ENCODE measurements at places on chromosomes 16 and 17.

GRCh38 chr16:28845293-28845692 is 855 bp downstream of the TUFM start:
- DNase-seq, result no peak

- no peak for DNase-seq
Measured at GRCh38 chr17:71803656-71804284, 317.1 kb upstream of the SOX9 start.

DNA sequence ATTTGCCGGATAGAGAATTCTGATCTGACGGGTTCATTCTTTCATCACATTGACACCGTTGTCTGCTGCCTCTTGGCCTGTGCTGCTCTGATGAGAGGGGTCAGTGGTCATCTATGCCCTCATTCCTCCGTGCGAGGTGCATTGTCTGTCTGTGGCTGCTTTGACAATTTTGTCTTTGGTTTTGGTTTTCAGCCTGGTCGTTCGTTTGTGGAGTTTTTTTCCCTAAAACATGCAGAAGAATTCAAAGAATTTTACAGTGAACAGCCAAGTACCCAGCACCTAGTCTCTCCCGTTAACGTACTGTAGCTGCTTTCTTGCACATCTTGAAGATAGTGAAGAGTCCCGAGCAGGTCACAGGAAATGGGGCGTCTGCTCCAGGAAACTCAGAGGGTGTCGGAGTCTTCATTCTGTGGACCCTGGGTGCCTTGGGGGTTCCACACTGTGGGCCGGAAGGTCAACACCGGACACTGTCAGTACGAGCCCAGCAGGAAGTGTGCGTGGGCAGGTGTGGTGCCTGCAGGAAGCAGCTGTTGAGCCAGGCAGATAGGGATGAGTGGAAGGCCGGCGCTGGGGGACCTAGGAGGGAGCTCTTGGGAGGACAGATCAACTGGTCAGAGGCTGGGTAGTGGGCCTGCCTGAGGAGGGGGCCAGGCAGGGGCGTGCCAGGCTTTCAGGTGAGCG is 28.2 kb downstream of the CRAMP1 start:
- DNase-seq, result no peak

DNA sequence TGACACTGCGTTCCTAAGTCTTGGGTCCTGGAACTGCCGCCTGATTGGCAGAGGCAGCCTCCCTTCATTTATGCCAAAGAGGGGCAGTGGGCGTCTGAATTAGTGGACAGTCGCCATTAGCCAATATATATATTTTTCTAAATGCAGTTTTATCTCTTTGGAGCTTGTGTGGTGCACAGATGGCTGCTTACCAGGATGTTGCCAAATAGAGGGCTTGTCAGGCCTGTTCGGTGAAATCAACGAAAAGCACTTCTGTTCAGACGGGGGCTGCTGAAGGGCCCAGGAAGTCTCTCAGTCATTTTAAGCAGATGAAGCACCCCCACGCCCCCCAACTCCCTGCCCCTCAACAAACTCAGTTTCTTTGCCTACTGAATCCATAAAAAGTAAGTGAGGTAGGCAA is 66.0 kb downstream of the RAP1GAP2 start:
- no peak for DNase-seq

GRCh38 chr16:1941162-1942046 is 1.6 kb downstream of the MSRB1 start:
- DNase-seq, result no peak

DNA sequence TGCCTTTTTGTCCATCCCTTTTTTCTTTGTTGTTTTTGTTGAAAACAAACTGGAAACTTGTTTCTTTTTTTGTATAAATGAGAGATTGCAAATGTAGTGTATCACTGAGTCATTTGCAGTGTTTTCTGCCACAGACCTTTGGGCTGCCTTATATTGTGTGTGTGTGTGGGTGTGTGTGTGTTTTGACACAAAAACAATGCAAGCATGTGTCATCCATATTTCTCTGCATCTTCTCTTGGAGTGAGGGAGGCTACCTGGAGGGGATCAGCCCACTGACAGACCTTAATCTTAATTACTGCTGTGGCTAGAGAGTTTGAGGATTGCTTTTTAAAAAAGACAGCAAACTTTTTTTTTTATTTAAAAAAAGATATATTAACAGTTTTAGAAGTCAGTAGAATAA is 4.9 kb downstream of the SOX9 start:
- DNase-seq, result no peak

Measured in activated T-cell treated with anti-CD3 and anti-CD28 coated beads for 24 hours (primary cell).